ENCODE measurements at places on chromosomes 11 and 22.

DNA sequence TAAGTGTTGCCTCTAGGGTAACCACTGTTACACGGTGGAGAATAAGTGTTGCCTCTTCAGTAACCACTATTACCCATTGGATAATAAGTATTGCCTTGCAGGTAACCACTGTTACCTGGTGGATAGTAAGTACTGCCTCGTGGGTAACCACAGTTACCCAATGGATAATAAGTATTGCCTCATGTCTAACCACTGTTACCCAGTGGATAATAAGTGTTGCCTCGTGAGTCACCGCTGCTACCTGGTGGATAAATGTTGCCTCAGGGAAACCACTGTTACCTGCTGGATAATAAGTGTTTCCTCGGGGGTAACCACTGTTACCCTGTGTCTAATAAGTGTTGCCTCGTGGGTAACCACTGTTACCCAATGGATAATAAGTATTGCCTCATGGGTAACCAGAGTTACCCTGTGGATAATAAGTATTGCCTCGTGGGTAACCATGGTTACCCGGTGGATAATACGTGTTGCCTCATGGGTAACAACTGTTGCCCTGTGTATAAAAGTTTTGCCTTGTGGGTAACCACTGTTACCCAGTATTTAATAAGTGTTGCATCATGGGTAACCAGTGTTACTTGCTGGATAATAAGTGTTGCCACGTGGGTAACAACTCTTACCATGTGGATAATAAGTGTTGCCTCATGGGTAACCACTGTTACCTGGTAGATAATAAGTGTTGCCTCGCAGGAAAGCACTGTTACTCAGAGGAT is 12.3 kb upstream of the NXPE4 start:
- peak; percentile 3 for DNase-seq

- no peak for DNase-seq
Observed at GRCh38 chr11:122851366-122851966, 13.2 kb downstream of the CRTAM start.

- no peak for DNase-seq
Observed at GRCh38 chr22:42763965-42764480, 43.4 kb upstream of the A4GALT start.

DNA sequence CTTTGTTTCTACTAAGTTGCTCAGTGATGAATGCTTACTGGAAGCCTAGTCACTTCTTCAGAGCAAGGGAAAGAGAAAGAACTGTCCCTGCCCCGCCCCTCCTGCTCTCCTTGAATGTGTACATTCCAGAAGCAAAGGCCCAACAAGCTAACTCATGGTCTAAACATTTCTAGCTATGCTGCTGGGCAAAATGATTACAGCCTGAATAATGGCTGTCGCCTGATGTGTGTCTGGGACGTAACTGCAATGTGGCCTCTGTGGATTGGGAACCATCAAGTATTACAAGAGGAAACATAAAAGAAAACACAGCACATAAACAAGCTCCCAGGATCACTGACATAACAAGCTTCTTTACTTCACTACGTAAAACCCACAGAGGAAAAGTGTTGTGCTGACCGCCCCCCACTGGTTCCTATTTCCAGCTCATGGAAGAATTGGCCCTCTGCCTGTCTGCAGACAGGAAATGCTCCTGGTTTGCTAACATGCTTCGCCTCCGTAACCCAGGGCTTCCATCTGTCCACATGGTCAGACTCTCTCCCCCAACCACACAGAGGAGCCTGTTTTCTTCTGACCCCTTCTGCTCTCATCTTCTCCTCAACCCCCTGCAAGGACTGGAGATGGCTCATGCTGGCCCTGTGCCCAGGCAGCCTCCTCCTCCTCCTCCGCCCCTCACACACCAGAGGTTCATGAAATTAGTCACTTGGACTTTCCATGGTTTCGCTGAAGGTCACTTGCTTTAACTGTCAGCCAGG is 187.2 kb downstream of the MAML2 start:
- DNase-seq: peak; percentile 98

DNA sequence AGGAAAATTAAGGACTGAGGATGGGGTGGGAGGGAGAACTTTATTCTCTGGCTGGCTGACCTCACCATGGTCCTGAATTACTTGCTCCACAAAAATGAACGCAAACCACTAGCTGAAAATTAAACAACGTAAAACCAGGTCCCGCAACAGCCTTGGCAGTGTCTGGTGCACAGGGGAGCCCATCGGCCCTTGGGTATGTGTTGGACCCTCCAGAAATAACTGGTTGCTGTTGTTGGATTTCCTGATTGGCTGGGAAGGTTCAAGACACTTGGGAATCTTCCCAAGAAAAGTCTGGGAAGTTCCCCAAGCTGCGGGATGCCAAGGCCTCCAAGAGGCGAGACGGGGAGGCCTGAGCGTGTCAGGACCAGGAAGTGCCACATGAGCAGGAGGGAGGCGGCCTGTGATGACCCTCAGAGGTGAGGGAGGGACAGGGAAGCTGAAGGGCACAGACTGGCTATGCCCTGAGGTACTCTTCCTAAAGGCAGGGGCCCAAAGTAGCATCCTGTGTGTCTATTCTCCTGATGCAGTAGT is 10.4 kb upstream of the RASL10A start:
- no peak for DNase-seq

DNA sequence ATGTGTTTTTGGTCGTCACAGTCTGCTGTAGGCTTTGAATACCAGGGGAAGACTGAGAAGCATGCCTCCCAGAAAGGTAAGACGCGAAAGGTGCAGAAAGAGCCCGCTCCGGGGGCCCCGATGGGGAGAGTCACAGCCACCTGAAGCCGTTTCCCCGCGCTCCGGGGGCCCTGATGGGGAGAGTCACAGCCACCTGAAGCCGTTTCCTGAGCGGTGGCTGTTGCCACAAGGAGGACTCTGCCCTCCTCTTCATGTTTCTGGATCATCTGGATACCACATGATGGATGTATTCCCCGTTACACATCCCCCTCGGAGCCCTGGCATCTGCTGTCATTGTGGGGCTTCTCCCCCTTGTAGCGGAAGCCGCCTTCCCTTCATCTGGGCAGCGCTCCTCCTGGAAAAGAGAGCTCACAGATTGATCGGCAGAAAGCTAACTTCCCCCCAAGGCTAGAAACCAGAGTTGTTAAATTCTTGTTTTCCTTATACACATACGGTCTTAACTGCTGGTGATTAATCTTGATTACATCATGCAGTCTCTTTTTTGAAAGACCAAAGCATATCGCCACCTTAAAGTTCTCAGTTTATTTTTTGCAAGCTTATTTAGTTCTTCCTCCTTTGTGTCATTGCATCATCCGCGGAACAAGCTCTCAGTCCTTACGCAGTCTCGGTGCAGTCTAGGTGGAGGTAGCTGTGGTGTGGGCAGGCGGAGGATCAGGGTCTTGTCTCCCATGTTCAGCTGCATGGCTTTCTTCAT is 17.5 kb downstream of the CTTN start:
- DNase-seq: peak; percentile 47

DNA sequence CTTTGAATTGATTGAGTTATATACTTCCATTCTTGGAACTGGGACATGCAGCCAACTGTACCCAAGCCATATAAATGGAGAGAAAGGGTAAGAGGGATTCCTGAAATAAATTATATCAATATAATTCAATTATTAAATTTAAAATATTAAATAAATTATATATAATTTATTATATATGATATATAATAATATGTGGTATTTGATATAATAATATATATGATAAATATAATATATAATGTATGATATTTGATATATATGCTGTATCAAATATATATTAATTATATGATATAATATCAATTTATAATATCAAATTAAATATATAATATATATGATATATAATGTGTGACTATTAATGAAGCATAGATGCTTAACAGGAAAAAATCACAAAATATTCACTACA is 677.0 kb downstream of the NELL1 start:
- no peak for DNase-seq
